ENCODE measurements at places on chromosomes 4 and X.

DNA sequence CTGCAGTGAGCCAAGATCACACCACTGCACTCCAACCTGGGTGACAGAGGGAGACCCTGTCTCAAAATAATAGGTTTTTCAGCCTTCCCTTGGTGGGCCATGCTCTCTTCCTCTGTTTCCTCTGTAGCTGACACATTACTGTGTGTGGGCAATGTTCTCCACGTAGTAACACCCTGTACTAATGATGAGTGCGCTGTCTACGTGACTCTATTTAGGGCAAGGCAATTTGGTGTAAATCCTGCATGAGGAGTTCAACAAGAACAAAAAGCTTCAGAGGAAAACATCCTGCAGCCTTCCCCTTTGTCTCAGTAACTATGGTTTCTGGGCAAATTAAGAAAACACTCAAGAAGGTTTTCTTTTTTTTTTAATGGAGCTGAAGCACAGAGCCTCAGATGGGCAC, 24.4 kb upstream of the JAKMIP1 start:
- DNase-seq = no peak

DNA sequence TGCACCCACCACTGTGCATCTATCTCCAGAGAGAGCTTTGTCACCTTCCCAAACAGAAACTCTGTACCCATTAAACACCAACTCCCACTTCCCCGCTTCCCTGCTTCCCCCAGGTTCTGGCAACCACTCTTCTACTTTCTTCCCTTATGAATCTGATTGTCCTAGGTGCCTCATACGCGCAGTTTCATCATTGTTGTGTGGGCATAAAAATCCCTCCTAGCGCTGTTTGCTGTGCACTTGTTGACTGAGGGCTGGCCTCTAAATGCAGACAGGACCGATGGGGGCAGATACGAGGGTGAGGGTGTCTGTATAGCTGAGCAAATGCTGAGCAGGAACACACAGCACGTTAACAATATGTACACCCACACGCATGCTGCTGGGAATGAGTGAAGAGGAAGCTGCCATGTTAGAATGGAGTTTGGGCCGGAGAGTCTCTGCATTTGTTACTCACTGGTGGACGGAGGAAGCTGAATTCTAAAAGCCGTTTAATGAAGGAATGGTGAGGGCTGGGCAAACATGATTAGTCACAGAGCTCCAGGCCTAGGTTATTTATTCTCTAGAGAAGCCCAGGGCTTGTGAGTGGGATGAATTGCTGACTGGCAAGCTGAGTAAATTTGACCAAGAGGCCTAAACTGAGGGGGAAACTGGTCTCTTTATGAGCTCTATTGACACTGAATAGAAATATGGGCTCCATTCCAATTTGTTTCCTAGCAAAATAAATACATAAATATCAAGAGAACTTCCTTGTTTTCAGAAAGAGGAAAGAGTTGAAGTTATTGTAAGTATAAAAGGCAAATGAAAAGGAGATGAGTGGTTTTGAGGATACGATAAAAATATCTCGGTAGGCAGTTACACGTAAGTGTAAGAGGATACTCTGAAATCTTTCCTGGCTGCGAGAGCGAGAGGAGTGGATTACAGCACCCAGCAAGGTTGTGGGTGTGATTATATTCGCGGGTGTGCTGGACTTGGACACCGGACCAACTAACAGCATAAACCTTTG, 95.9 kb upstream of the RPS6KA3 start:
- DNase-seq = no peak

GRCh38 chr4:184816962-184817361, 8.8 kb downstream of the ACSL1 start:
- DNase-seq = no peak

GRCh38 chr4:7887436-7887835, 52.2 kb downstream of the AFAP1 start:
- DNase-seq = no peak

- DNase-seq = peak; percentile 59
These were observed at the start of gene LEF1 for GRCh38 chr4:108168671-108169523. LEF1 (minus strand) TSS chr4:108168932; CDS start chr4:108167767, 1,165 bp downstream.

Measured in CD4-positive, alpha-beta T cell treated with Interleukin-2 at 100 ng/mL for 4 hours (primary cell).